Psoas muscle (tissue), 8 donors: ENCODE measurements at places on chromosomes 5 and 9. TPM values are rescaled to one million over a fixed set of nuclear protein-coding genes. Genes with fewer than 3 reads are reported as not detected.

Gene GRXCR2
- polyA plus RNA-seq: not detected

Gene IL6ST
- polyA plus RNA-seq: 145 TPM

Gene CFAP77
- polyA plus RNA-seq: not detected

Gene LIFR
- polyA plus RNA-seq: 10.4 TPM

Gene SPATA9
- 0.53 TPM for polyA plus RNA-seq

Gene UBAC1
- polyA plus RNA-seq: 154 TPM

Gene SLC6A7
- not detected for polyA plus RNA-seq

Gene SPINK14
- not detected for polyA plus RNA-seq

Gene FGF18
- 0.29 TPM for polyA plus RNA-seq

Gene EMB
- polyA plus RNA-seq: 0.42 TPM

Gene ROPN1L
- not detected for polyA plus RNA-seq

Gene NTMT1
- polyA plus RNA-seq: 92.9 TPM

Gene PCDHGC3
- 8.6 TPM for polyA plus RNA-seq

Gene LCN6
- polyA plus RNA-seq: 10.7 TPM

Gene UAP1L1
- polyA plus RNA-seq: 2.4 TPM

Gene GLRA1
- not detected for polyA plus RNA-seq

Gene CDC23
- polyA plus RNA-seq: 13.4 TPM

Gene EIF4EBP3
- polyA plus RNA-seq: 64.2 TPM

Gene DNM1
- 1.1 TPM for polyA plus RNA-seq

Gene FGD3
- polyA plus RNA-seq: 0.58 TPM

Gene CCDC192
- not detected for polyA plus RNA-seq

Gene NUDT2
- 19.6 TPM for polyA plus RNA-seq

Gene PDE6A
- 0.09 TPM for polyA plus RNA-seq

Gene PCDHB7
- polyA plus RNA-seq: 0.16 TPM

Gene DIPK1B
- polyA plus RNA-seq: 5.3 TPM

Gene TMEM174
- not detected for polyA plus RNA-seq

Gene GARIN3
- not detected for polyA plus RNA-seq

Gene SCGB3A2
- 0.17 TPM for polyA plus RNA-seq

Gene NUP214
- polyA plus RNA-seq: 11.8 TPM

Gene LCN15
- 1.4 TPM for polyA plus RNA-seq

Gene HAPLN1
- polyA plus RNA-seq: not detected

Gene MYMK
- not detected for polyA plus RNA-seq

Gene IL4
- polyA plus RNA-seq: not detected

Gene SLIT3
- polyA plus RNA-seq: 0.81 TPM

Gene FOXD4L4
- polyA plus RNA-seq: not detected
